ENCODE measurements at places on chromosomes 2 and 18.

- no peak for DNase-seq
These were observed 3.3 kb downstream of the ST6GAL2 start for GRCh38 chr2:106882673-106883072.

DNA sequence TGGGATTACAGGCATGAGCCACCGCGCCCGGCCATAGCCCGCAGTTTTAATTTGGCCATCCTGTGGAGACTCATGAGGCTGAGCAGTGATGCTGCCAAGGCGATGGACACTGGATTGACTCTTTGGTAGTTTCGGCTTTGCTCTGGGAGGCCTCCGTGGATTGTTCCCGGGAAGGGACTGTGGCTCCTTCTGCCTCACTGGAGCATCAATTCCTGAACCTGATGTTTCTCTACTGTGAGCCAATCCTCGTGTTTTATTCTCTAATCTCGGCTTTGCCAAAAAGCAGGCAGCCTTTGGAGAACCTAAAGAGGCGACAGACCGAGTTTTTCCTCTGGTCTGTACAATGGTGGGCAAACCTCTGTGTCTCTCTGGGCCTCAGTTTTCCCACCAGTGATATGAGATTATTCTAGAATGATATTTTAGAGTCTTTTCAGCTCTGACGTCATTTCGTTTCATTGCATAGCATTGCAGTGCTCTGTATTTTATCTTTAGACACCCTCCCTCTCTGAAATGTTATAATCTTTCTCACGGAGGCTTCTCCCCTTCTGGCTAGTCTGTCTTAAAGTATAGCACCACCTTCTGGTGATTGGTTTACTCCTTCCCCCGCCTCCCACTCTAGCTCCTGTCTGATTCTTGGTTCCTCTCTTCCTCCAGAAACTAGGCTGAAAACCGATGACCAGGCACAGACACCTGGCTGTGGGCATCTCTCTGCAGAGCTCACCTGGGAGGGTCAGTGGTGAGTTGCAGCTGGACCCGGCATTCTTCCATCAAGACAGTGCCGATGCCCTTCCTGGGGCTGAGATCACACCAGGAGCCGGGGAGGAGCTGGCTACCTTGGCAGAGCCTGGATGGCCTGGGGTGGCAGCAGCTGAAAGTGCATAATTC lies 341.3 kb downstream of the MYCN start:
- DNase-seq = no peak

GRCh38 chr2:150391779-150392178 lies 95.7 kb downstream of the RND3 start:
- DNase-seq = no peak

DNA sequence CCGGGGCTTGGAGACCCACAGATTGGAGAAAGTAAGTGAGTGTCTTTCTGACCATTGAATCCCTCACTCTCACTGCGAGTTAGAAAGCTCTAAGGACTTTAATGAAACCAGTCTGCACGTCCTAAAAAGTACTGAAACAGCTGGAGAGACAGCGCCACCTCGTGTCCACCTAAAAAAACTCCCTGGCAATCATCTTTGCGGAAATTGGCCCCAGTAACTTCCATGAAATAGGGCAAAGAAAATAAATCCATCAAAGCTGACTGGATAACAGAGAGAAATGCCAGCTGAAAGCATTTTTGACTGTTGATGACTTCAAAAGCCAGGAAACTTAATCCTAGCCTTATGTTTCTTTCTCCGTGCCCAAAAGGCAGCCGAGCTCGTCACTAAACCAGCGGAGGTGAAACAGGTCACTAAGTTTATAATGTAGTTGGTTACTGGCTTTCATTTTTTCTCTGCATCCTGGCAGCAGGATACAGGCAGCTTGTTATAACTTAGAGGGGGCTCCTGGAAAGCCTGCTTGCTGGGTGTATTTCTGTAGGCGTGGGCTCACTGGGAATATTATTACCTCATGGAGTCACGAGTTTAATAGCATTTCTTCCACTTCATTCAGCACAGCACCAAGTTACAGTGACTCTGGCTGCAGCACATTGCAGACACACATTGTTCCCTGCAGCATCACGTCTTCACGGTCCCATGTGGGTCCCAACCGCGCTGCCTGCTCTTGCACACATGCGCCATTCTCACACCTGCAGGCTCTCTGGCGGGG lies 266.5 kb downstream of the HRH4 start:
- DNase-seq = peak; percentile 72

- DNase-seq = no peak
These were observed 116.0 kb upstream of the ACVR1C start for GRCh38 chr2:157744571-157745076.

GRCh38 chr2:225192869-225193268 lies 150.6 kb upstream of the DOCK10 start:
- DNase-seq = no peak

DNA sequence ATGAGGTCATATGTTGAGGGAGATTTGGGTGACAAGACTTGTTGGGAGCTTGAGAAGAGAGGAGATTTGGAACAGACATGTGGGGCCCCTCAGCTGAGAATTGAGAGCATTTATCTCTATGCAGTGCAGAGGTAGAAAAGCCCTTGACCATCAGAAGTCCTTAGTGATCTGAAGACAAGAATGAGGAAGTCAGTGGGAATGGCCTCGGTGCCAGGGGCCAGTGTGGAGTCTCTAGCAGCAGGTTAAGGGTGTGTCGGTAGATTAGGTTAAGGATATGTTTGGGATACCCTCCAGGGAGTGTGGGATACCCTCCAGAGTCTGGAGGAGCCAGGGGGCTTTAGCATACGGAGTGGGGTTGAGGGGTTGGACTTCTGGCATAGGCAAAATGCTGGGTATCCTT lies 41.6 kb downstream of the FBXO48 start:
- no peak for DNase-seq

GRCh38 chr18:10197097-10197496 lies 257.3 kb upstream of the APCDD1 start:
- DNase-seq = no peak

- DNase-seq = no peak
These were observed 39.1 kb downstream of the NFATC1 start for GRCh38 chr18:79434607-79435401.

DNA sequence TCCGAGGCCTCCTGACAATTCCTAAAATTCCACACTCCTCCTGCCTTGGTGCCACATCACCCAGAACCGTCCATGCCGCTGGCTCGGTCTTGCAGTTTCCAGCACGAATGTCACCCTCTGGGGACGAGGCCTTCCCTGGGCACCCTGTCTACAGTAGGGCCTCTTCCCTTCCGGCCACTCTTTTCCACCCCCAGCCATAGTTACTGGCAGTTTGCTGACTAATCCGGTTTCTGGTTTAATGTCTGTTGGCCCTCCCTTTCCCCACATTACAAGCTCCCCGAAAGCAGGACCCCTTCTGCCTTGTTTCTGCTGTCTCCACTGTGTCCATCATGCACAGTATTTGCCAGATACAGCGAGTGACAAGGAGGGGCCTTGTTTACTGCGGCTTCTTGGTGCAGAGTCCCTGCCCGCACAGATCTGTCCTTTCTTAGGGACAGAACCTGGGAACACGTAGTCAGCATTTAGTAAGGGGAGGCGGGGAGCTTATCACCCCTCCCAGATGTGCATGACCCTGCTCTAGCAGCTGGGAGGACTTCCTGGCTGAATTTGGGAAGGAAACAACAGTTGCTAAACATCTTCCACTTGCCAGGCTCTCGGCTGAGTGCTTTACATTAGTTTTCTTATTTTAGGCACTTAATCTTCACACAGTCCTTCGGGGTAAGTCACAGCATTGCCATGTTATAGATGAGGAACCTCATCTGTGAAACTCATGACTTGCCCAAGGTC lies 23.6 kb upstream of the CATIP start:
- DNase-seq = no peak

- DNase-seq = no peak
These were observed 331.5 kb downstream of the HRH4 start for GRCh38 chr18:24791751-24792545.
